ENCODE measurements at places on chromosomes 1 and 21.

DNA sequence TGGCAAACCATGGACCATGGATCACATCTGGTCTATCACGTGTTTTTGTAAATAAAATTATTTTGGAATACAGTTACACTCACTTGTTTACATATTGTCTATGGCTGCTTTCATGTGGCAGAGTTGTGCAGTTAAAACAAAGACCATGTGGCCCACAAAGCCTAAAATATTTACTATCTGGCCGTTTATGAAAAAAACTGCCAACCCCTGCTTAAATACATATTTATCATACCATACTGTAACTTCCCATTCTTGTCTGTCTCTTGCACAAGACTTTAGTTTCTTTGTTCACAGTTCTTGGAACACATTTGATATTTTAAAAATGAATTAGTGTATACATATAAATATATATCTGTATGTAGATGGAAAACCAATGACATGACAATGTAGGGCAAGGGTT lies 141.5 kb downstream of the PAPPA2 start:
- DNase-seq: no peak

GRCh38 chr1:172135978-172136610 lies 284.4 kb upstream of the C1orf105 start:
- no peak for DNase-seq

DNA sequence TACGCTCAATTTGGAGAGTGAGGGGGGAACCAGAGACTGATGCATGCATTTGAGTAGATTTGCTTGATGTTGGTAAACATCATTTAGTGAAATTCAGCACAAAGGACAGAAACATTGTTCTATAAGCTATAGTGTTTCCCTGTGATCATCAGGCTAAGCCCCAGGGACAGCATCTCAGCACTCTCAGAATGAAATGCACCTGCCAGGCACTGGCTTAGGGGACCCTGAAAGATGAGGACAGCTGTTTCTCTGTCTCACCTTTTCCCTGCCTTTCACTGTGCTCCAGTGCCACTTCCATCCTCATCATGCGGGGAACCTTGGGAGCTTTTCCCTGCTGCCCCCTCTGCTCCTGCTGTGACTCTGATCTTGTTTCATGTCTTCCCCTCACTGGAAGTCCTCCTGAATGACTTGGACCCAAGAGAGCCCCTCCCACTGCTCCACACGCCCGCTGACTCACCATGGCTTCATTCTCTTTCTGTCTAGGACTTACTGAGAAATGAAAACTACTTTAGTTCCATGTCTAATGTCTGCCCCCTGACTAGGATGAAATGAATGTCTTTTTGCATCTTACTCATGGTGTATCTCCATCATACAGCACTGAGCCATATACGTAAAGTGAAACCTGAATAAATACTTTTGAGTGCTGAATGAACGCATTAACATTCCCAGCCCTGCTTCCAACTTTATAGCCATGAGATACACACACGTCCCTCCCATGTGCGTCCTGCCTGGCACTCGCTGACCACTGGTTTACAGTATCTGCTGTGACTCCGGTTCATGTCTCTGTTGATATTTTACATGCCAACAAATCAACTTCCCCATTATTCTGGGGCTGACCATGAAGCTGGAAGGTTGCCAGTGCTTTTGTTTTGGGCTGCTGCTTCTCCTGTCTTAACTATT lies 182.0 kb downstream of the PCP4 start:
- peak; percentile 51 for DNase-seq

DNA sequence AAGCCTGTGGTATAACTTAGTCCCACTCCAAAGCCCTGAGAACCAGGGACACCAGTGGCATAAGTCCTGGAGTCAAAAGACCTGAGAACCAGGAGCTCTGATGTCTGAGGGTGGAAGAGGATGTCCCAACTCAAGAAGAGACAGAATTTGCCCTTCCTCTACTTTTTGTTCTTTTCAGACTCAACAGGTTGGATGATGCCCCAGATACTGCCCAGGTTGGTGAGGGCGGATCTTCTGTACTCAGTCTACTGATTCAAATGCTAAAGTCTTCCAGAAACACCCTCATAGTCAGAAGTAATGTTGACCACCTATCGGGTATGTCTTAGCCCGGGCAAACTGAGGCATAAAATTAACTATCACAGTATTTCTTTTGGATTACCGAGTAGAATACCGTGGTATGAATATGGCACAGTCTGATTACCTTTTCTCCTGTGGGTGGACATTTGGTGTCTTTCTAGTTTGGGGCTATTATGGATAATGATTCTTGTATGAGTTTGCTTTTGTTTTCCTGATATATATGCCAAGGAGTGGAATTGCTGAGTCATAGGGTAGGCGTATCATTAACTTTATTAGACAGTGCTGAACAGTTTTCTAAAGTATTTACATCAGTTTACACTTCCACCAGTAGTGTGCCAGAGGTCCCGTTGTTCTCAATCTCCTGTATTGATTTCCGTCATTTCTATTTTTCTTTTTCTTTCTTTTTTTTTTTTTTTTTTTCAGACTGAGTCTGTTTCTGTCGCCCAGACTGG lies 3.2 kb upstream of the CHAF1B start:
- DNase-seq: no peak

DNA sequence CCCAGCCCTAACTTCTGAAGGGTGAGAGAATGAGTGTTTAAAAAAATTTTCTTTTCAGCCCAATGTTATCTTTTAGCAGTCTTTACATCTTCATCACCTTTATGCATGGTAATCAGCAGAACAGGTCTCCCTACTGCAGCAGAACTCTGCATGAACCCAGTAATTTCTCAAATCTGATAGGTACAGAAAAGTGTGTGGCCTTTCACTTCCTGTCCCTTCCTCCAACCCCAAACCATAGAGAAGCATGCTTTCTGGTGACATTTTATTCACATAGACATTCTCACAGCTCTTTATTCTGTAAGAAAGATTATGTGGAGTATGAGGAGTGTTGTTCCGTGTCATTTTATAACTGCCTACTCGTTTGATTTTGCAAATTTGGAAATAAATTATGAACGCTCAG lies 68.6 kb downstream of the RPAP2 start:
- DNase-seq: no peak

- DNase-seq: no peak
These were observed 158.8 kb downstream of the KCNT2 start for GRCh38 chr1:196449460-196449859.

DNA sequence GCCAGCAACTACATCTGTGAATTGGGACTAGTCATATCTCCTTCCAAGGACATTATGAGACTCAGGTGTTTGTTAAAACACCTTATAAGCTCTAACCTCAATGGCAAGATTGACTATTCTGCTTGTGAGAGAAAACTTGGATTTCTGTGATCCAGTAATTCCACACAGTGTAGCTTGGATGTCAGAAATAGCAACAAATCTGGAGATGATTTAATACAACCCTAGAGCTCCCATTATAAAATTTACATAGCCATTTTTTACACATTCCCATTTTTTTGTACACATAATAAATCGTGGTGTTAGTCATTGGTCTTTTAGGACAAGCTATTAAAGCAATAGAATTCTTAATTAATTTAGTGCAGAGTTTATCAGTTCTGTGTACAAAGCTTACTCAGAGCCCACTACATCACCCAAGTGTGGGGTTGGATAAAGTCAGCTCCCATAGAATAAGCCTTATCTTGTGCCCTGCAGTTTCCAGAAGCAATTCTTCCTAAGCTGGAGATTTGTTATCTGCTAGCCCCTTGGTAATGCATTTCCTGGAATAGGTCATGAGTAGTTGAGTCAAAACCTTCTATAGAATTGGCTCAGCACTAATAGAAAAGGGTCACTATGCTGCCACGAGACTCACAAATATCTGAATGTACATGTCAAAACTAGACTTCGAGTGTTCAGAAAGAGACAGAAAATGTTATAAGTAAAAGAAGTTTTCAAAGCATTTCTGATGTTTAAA lies 434.0 kb upstream of the RUNX1 start:
- DNase-seq: no peak

DNA sequence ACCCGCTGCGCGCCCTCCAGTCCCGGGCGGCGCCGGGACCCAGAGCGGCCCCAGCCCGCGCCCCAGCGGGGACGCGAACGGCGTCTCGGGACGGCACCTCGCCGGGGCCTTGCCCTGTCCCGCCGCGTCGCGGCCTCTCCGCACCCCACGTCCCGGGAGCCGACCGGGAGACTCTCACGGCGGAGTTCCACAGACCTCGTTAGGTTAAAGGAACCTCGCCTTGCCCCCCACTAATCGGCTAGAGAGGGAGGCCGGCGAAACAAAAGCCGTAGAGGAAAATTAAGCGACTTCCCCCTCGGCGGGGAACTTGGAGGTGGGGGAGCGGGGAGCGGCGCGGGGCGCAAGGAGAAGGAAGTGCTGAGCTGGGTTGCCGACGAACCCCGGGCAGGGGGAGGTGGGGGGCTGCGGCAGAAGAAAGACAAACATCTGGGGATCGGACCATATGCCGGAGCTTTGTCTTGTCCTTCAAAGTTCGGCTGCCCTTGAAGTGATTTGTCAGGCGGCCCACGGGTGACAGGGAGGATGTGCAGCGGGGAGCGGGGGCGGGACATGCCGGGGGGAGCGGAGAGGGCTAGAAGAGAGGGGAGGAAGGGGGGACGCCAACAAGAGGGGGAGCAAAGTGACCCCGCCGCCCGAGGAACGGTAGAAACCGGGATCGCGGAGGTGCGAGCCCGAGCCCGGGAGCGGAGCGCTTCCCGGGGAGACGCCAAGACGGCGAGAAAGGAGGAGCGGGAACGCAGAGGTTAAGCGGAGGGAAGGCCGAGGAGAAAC lies 120.0 kb upstream of the RRP15 start:
- no peak for DNase-seq

All from NCI-H187 treated with DMSO at 0.1 percent for 48 hours (cell line).